ENCODE measurements at places on chromosomes 4 and X.
A peak's percentile ranks its signal among the peaks of the same experiment; 100 is the strongest.

GRCh38 chr4:85486425-85487086 lies 11.6 kb downstream of the ARHGAP24 start:
- no peak for DNase-seq

DNA sequence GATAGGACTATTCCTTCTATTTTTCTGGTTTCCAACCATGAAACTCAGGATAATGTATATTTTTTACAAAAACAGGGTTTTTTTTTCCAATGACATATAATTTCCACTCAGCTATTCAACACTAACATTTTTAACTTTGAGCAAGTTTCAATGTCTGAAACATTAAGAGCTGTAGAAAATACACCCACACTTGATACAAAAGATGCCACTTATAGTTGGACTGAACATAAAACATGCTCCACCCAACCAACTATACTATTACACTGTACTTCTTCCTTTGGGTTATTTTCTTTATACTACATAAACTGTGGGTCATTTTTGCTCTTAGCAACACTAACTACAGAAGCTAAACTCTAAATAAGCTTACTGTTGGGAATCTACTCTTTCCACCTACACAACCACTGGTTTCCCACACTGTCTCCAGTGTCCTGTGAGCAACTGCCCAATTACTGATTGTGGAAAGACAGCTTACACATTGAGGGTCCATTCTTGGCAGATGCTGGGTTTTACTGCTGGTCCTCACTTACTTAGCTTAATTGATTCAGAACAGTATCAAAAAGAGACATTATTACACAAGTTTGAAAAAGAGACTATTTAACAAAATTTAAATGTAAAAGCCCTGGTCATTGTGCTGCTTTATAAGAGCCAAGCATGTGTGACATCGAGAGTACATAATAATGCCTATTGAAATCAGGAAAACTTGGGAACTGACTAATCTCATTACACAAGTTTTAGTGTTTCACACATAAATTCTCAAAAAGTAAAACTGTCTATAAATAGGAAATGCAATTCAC lies 6.3 kb downstream of the AMMECR1 start:
- DNase-seq, result no peak

DNA sequence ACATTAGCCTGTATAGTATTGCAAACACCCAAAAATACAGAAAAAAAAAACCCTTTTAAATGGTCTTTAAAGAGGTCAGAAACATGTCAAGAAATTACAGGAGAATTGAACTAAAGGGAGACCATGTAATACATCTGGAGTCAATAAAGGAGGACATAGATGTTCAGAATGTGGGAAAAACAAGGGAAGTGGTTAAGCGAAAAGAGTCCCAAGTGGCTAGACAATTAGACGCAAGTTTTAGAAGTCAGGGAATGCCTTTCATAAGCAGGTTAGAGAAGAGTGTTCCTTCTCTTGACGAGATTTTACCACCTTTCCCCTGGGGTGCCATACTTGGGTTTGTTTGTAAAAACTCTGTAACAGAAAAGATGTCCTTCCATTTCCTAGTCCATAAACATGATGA lies 7.8 kb downstream of the LNX1 start:
- no peak for DNase-seq

GRCh38 chr4:53355930-53356521 lies 9.8 kb downstream of the SCFD2 start:
- DNase-seq, result no peak

- DNase-seq, result no peak
These were observed 25.9 kb upstream of the HMX1 start for GRCh38 chr4:8897251-8898167.

DNA sequence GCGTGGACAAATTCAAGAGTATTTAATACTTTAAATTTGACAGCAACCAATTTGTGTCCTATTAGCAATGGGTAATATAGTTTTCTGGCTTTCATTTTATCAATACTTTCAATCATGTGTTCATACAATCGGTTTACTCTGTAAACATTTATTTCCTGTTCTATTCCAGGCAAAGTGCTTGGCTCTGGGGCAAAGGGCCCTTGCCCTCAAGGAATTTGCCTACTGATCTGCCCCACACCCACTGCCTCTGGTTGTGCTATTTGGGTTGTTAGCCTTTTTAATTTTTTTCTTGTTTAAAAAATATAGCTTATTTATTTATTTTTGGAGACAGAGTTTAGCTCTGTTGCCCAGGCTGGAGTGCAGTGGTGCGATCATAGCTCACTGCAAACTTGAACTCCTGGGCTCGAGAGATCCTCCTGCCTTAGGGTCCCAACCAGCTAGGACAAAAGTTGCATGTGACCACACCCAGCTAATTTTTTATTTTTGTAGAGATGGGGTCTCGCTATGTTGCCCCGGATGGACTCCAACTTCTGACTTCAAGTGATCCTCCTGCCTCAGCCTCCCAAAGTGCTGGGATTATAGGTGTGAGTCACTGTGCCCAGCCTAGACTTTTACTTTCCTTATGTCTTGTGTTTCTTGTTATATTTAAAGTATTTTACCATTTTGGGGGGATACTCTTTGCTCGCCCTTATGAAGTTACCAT lies 30.7 kb upstream of the CBR4 start:
- no peak for DNase-seq

- no peak for DNase-seq
These were observed 197.2 kb downstream of the GRXCR1 start for GRCh38 chr4:43089730-43090129.

DNA sequence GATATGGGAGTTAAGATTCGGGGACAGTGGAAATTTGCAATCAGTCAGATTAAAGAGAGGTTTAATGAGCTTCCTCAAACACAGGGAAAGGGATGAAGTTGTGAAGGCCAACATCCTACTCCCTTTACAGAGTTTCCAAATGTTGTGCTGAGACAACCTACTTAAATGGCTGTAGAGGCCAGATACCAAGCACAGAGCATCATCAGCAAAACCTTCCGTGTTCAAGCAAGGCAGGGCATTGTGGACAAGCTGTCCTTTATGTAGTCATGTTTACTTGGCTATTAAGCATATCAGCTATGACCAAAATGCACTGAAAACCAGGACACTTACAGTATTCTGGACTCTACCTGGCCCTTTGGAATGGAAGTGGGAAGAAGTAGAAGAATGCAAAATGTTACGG lies 197.3 kb downstream of the DMD start:
- no peak for DNase-seq

- no peak for DNase-seq
These were observed 152.8 kb upstream of the DIPK2B start for GRCh38 chrX:45353456-45353855.

DNA sequence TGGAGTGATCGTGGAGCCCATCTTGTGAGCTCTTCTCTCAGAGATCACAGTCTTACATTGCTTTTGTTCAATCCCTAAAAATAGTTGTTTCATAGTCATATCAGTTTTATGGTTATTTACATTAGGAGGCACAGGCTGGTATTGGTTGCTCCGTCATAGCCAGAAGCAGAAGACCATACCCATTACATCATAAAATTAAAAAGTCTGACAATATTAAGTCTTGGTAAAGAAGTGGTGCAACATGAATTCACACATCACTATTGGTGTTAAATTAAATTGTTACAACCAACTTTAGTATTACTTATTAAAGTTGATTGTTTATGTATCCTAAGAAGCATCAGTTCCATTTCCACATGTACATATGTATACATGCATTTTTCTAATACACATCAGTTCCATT lies 84.6 kb downstream of the LARP1B start:
- DNase-seq, result no peak

DNA sequence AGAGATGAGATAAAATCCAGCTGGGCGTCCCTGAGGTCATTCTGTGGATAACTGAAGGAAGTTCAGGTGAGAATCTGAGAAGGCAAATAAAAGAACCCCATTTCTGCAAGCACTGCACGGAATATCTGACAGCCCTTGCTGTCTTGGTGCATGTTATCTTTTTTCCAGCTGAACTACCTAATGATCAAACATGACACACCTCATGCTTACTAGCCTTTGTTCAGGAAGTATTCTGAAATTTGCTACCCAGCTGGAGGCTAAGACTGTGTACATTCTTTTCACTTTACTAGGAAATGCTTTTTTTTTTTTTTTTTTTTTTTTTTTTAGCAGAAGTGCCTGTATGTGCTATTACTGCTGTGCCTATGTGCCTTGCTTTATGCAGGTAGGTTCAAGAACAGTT lies 718.1 kb downstream of the SMARCA1 start:
- no peak for DNase-seq

DNA sequence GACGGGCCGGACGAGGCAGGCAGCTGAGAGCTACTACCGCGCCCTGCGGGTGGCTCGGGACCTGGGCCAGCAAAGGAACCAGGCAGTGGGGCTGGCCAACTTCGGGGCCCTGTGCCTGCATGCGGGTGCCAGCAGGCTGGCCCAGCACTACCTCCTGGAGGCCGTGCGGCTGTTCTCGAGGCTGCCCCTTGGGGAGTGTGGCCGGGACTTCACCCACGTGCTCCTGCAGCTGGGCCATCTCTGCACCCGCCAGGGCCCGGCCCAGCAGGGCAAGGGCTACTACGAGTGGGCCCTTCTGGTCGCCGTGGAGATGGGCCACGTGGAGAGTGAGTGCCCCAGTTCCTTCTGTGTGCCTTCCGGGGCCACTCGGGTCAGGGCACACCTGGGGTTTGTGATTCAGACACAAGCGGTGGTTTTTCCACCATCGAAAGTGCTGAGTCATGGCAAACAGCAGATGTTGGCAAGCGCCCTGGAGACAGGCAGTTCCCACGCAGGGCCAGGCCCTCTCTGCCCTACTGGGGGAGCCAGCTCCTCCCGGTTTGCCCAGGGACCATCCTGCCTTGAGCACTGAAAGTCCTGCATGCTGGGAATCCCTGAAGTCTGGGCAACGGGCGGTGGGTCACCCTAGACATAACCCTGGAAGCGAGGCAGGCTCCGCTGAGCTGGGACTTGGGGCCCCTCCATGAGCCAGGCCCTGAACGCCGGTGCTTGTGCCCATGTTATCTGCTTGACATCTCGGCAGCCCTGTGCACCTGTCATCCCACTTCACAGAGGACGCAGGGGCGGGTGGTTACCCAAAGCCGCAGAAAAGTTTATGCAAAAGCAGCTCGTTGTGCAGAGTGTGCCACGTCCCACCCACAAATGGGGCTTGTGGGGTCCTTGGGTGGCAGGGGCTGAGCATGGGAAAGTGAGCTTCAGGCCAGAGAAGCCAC lies 29.5 kb downstream of the SH3TC1 start:
- no peak for DNase-seq

DNA sequence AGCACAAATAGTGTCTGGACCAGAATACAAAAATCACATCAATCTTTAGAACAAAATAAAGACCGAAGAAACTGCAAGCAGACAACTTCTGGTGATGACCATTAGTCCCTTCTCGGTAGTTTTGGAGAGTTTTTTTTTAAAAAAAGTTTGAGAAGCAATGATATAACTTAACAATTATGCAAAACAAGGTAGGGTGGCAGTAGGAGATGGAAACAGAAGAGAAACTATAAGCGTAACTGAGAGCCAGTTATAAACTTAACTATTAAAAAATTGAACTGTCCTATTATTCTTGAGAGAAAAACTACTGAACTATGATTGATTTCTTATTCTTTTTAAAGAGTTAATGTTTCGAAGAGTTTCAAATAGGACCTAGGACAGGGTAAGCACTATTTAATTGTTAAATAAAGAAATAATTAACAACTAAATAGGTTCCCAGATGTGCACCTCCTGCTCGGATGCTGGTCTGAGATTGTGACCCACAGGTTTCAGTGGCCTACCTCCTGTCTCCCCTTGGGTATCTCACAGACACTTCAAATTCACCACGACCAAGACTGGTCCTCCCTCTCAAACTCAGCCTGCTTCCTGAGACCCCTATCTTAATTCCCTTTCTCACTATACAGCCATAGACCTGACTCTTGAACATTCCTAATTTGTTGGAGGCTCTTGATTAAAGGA lies 81.3 kb downstream of the LEF1 start:
- no peak for DNase-seq

DNA sequence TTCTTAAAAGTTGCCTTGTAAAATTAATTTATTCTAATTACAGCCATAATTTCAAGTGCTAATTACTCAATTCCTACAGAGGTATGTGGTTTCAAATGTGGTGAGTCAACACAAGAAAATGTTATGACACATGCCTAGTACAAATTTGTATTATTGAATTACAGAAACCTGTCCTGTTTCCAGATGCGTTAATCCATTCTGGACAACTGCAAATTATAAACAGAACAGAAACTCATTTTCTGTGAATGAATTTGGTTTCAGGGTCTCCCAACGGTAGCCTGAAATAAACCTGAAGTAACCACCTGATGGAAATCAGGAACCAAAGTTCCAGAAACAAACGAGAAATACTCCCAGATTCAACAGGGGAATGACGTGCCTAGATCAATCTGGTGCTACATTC lies 328.6 kb upstream of the F9 start:
- no peak for DNase-seq

DNA sequence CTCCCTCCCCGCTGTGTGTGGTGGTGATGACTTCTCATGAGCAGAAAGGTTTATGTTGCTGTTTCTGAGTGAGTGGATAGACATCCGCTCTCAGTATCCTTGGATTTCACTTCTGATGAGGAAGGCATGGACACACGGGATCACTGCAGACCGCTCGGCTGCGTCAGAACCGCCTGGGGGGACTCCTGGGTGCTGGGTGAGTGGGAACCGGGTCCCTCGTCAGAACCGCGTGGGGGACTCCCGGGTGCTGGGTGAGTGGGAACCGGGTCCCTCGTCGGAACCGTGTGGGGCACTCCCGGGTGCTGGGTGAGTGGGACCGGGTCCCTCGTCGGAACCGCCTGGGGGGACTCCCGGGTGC lies 9.0 kb downstream of the CTBP1 start:
- no peak for DNase-seq

DNA sequence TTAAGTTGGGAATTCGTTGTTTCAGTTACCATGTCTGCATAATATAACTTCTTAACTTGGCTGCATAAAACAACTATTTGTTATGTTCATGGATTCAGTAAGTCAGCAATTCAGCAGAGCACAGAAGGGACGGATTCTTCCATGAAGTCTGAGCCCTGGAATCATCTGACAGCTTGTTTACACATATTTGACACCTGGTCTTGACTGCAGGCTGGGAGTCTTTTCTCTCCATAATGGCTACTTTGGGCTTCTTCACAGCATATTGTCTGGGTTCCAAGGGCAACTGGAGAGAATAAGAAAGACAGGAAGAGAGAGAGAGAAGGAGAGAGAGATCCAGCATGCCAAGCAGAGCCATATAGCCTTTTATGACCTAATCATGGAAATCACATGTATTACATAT lies 23.1 kb downstream of the CENPC start:
- DNase-seq, result no peak

- peak; percentile 45 for DNase-seq
These were observed 628 bp downstream of the MXD4 start for GRCh38 chr4:2261110-2261852.

- no peak for DNase-seq
These were observed 302.9 kb upstream of the FTHL17 start for GRCh38 chrX:31374786-31375185.

DNA sequence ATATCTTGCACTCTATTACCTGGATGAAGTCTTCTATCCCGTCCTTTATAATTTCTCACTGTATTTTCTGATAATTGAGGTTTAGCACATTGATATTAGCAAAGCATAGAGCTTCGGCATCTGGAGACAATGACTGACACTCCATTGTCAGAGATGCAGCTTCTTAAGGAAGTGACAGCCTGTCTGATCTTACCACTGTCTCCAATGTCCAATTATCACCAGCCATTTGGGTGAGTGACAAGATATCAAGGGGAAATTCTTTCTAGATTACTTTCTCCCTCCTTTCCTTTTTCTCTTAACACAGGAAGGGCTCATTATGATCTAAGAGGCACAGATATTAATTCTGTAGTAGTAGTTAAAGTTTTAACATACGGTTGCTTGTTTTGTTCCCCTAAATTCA lies 86.4 kb downstream of the LDB2 start:
- no peak for DNase-seq

Data from inflammatory macrophage treated with lipopolysaccharide for 1 hour (primary cell).